MM.1S (cell line): ENCODE measurements at places on chromosomes 5 and 9.

DNA sequence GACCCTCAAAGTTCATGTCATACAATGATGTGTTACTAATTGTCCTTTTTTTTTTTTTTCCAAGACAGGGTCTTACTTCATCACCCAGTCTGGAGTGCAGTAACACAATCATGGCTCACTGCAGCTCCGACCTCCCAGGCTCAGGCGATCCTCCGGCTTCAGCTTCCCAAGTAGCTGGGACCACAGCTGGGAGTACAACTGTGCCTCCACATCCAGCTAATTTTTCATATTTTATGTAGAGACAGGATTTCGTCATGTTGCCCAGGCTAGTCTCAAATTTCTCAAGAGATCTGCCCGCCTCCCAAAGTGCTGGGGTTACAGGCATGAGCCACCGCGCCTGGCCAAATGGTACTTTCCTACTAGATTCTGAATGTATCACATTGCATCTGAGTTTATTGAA lies 49.4 kb upstream of the EBF1 start:
- no peak for DNase-seq

- peak; percentile 25 for DNase-seq
These were observed 83.0 kb downstream of the SMC2 start for GRCh38 chr9:104177003-104177611.

- DNase-seq: no peak
These were observed 93.4 kb downstream of the RXRA start for GRCh38 chr9:134419684-134420076.

- no peak for DNase-seq
These were observed 741.8 kb downstream of the CDH12 start for GRCh38 chr5:22111320-22111719.

DNA sequence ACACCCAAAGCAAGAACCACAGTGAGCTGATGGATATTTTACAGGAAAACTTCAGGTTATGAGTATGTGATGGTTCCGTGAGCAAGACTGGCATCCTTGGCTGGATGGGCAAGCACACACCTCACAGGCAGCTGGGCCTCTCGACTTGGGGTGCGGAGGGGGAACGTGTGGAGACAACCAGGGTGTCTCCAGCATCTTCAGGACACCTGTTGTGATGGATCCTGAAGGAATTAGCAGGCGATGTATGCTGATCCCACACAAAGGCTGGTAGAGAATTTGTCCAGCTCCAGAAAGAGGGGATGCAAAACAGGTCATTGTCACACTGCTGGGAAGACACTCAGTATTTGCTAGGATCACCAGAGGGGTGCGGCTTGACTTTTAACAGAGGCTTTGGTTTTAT lies 42.7 kb downstream of the SECISBP2 start:
- DNase-seq: no peak

DNA sequence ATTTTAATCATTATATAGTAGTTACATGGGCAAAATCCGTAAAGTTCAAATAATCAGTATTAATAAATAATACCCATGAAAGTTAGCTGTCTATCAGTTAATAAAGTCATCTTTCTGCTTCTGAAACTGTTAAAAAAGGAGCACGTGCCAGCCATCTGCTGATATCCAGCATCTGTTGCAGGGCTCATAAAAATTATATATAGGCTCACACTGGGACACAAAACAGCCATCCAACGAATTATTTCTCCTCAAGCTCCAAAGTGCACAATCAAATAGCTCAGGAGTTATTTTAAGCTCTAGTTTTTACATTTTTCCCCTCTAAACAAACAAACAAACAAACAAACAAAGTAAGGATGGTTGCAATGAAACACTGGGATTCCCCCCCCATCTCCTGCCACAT lies 48.3 kb downstream of the MRPS27 start:
- no peak for DNase-seq
